ENCODE measurements at places on chromosomes 12 and 14.

DNA sequence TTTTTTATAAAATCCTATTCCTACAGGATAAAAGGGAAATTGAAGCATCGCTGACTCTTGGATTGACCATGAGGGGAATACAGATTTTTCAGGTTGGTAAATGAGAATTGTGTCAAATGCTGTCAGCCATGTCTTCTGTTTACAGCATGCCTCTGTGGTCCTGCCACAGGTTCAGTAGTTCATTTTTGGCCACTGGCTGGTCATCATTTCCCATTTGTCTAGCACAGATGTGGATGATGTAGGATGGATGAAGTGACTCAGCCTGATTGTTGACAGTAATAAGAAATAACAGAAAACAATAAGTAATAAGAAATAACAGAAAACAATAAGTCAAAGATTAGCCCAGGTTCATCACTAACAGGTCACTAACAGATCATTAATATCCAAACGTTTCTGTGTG, 59.8 kb downstream of the FRMD6 start:
- DNase-seq: no peak

DNA sequence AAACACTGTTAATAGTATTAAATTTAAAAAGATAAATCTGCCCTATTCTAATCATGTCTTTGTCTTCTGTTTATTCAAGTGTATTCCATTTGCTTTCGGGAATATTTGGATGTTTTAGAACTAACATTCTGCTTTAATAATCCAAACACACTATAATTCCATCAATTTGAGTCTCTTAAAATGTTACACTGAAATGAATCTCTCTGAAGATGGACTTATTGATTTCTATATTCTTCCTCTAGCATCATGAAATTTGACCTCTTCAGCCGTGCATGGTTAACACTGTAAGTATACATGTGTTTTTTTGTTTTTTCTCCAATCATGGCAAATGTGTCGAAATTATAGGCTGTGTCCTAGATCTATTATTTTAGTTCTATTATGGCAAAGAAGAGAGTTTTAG, 339.2 kb downstream of the ACSS3 start:
- no peak for DNase-seq

DNA sequence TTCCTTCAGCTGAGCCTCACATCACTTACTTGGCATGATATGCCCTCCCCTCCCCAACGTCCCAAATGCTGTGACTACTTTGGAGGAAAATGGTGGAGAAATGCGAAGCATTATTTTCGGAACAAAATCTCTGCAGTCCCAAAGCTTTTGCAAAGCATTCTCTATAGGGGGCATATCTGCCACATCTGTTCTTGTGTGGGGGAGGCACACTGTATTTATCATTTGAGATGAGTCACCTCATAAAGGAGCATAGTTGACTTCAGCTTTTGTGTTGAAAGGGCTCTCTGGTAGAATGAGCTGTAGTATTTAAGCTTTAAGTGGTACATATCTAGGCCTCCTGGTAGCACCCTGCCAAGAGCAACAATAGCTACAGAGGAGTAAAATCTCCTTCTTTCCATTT, 447.5 kb downstream of the ADAMTS20 start:
- peak; percentile 32 for DNase-seq

- peak; percentile 43 for DNase-seq
Measured at GRCh38 chr12:106341086-106341877, 16.3 kb upstream of the POLR3B start.

DNA sequence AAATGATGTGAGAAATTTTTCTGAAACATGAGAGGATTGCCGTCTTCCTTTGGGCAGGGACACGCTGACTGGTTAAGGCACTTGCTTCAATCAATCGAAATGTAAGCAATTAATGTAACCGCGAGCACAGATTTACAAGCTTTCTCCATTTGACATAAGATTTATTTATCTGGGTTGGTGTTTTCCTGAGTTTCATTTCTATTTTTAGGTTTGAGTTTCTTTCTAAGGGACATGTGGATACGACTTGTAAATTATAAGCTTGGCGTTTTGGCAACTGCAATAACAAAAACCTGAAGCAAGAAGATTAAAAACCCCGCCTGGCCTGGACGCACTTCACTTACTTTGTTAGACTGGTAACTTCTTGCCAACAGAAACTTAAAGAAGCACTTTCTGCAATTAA, 20.3 kb upstream of the SINHCAF start:
- no peak for DNase-seq

GRCh38 chr12:82972624-82973023, 285.9 kb downstream of the TMTC2 start:
- no peak for DNase-seq

DNA sequence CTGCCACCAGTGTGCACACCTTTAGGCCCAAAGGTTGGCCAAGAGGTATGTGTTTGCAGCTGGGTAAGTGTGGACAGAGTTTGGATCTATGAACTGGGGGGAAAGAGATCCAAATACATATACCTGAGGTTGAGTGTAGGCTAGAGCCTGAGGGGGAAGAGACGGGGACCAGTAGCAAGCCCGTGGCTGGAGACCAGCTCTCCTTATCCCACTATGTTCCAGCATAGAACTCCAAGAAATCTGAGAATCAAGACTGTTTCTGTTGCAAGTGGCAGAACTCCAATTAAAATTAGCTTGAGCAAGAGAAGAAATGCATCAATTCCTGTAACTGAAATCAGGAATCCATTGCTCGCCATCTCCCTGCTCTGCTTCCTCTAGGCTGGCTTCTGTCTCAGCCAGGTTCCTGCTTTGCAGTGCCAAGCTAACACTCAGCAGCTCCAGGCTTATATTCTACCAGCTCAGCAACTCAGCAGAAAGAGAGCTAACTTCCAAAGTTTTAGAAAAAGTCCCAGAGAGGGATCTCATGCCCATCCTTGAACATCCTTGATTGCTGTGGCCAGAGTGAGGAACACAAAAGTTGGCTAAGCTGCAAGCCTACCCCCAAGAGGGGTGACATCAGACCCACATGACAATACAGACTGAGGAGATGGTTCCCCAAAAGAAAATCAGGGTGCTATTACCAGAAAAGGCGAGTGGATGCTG, 1.5 kb upstream of the PCK2 start:
- no peak for DNase-seq

DNA sequence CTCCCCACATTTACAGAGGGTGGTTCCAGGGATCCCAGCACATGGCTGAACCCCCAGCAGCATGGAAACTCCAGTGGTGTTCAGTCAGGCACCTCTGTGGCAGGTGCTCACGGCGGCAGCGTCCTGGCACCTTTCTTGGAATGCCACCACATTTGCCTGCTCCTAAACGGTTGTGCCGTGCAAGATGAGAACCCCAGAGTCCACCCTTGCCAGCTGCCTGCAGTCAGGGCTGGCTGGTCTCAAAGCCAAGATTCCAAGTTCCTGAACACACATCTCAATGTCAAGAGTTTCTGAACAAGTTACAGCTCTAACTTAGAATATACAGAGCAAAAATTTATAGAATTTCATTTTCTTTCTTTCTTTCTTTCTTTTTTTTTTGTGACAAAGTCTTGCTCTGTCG, 38.7 kb downstream of the DDX51 start:
- no peak for DNase-seq

GRCh38 chr12:76030341-76031080, 1.1 kb downstream of the PHLDA1 start:
- DNase-seq: no peak

DNA sequence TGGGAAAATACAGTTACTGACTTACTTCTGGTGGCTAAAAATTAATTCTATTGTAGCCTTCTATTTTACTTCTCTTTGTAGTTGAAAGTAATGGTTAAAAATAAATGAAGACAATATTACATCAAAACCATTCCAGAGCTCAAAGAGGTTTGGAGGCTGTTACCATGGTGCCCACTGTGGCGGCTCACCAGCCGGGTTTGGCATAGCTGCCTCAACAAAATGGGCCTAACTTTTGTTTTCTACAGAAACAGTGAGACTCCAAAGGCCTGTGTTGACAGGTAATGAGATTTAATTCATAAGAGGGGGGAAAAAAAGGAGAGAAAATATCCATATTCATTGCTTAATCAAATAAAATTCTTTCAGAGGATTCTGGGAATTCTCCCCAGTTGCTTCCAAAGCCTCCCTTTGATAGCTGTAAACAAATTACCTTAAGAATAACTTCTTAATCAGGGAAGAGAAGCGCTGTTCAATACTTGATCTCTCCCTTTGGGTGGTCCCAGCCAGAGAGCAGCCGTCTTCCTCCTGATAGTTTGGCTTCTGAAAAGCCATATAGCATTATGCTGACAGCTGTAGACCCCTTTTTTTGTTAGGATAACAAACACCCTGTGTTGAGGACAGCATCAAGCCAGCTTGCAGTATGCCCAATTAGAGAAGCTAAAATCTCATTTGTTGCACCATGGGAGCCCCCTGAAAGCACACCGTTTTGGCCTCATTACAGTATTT, 266.8 kb downstream of the NEDD1 start:
- no peak for DNase-seq

DNA sequence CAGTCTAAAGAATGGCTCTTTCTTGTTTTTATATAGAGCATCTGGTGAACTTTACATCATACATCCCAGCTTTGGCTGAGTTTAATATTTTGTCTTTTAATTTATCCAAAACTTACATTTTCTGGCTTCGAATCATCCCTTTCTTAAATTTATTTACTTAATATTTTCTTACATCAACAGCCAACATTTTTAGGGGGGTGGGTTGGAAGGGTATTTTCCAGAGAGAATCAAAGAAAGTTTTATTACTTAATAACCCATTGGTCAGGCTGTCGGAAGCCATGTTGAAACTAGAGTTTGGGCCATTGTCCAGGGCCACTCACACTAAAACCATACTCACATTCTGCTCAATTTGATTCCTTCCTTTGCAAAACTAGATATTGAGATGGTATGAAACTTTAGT, 220.2 kb downstream of the AEBP2 start:
- DNase-seq: no peak

GRCh38 chr12:2668816-2669215, 126.0 kb upstream of the FKBP4 start:
- no peak for DNase-seq

DNA sequence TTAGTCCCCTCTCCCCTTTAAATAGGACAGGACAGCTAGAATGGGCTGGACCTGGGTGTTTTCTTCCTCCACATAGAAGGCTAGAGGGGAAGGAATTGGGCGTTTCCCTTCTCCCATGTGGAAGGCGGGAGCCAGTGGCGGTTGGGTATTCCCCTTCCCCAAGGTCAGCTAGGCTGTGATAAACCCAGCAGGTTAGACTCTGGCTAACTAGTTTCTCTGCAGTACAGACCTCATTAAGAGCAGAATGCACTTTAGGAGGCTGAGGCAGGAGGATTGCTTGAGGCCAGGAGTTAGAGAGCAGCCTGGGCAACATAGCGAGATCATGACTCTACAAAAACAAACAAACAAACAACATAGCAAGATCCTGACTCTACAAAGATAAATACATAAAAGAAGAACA, 92.6 kb downstream of the BEGAIN start:
- DNase-seq: no peak

GRCh38 chr12:52946797-52947547, 1.9 kb upstream of the KRT18 start:
- DNase-seq: no peak

- DNase-seq: no peak
Measured at GRCh38 chr12:67315661-67316060, 46.5 kb downstream of the CAND1 start.

GRCh38 chr12:33654313-33654712, 214.7 kb upstream of the SYT10 start:
- DNase-seq: no peak

DNA sequence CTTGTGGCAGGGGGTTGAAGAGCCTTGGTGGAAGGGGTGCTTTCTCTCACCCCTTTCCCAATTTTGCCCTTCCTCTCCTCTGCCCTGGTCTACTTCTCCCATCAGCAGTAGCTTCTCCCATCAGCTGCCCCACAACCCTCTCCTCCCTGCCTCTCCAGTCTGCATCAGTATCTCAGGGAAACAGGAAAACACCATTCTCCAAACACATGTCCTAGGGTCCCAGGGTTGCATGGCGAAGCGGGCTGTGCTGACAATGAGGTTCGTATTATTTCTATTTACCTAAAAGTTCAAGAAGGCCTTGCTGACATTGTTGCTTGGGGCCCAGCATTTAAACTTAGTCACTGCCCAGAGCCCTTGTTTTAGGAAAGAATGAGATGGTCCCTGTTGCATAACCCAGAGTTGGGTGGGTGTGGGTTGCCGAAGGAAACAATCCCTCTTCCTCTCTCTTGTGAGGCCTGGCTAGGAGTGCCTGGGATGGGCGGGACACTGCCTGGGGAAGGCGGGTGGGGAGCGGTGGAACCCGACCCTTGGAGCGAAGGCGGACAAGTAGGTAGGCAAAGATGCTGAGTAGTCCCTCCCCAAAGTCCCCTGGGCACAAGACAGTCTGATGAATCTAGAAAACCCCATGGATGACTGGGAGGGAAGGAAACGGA, 1.3 kb upstream of the IGFBP6 start:
- DNase-seq: peak; percentile 62

GRCh38 chr12:25959071-25959961, 834 bp downstream of the RASSF8 start:
- DNase-seq: peak; percentile 70

DNA sequence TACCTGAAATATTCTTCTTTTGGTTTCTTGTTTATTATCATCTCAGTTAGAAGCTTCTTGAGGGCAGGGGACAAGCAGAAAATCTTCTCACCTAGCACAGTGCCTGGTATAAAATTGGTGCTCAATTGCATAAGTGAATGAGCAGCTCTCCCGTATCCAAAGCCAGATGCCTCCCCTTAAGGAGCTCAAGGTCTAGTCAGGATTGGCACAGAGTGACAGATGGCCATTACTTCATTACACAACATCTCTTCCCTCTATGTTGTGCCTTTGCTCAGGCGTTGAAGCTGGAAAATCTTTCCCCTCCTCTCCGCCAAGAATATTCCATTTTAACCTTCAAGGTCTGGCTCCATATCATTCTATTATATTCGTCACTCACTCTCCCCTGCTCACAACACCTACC, 3.6 kb downstream of the SLC4A8 start:
- DNase-seq: no peak

DNA sequence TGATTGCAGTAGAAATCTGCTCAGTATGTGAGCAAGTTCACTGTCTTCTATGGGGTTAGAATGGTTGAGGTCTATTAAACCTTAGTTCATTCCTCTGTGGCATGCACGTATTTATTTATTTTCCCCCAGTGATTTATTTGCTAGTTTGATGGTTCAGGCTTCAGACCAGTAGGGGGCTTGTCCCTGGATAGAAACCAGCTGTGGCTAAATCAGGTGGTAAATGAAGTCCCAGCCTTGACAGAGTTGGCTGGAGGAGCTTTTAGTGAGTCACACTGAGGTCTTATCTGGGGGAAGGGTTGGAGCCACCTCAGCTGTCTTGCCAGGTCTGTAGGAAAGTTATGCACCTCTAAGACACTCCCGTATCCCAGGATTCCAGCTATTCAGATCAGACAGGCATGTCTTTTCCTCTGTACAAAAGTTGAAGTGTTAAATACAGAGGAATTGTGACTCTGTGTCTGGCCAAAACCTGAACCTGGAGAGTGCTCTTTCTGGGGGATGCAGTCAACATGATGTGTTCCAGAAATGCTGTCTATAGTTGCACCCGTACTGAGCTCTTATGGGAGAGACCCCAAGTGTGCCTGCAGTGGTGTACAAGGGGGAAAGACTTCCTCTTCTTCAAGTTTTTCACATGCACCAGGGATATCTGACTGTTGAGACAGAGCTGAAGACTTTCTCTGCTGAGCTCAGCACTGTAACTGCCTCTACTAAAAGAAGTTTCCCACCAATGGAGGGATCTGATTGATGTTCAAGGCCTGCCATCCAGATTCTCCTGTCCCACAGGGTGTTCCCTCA, 1322.1 kb downstream of the TMEM121 start:
- no peak for DNase-seq
